ENCODE measurements at places on chromosomes 3 and 15. TPM values are rescaled to one million over a fixed set of nuclear protein-coding genes. Genes with fewer than 3 reads are reported as not detected.

Gene GPR149
- not detected for polyA plus RNA-seq

Gene FANCD2OS
- not detected for polyA plus RNA-seq

Gene PRR20G
- not detected for polyA plus RNA-seq

Gene LCTL
- polyA plus RNA-seq: not detected

Gene PLSCR2
- polyA plus RNA-seq: not detected

Gene CIB1
- polyA plus RNA-seq: 138 TPM

Gene LRRC28
- 4.4 TPM for polyA plus RNA-seq

Gene RLBP1
- not detected for polyA plus RNA-seq

DNA sequence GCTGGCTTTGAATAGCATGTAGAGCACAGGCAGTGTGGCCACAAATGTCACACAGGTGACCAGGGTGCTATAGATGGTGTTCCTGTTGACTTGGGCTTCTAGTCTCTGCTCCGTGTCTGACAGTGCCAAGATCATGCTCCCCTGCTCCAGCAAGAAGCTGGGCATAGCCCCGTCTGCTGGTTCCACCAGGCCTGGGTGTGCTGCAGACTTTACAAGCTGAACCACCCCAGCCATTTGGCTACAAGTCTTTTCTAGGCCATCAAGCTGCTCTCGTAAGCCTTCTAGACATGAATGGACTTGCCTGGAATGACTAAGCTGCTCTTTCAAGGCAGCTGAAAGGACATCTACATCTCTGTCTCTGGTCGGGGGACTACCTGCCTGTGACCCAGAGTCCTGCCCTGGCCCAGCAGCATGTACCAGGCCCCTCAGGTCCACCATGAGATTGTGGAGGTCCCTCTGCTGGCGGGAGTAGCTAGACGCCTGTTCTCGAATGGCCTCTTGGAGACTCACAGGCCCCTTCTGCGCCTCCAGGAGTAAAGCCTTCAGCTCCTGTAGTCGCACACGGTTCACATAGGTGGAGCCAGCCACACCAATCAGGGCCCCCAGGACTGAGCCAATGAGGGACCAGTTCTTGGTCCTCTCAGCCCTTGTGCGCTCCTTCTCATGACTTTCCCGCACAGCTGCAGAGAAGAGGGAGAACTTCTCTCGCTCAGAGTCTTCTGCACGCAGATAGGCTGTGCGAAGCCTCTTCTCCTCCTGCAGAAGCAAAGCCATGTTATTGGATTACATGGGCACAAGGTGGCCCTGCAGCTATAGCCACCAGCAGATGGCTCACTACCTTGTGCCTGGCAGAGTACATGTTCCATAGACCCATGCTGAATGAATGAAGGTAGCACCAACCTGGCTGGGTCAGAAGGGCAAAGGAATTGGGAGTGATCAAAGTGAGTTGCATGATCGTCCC is 2.8 kb upstream of the PLXNB1 start:
- no peak for DNase-seq

DNA sequence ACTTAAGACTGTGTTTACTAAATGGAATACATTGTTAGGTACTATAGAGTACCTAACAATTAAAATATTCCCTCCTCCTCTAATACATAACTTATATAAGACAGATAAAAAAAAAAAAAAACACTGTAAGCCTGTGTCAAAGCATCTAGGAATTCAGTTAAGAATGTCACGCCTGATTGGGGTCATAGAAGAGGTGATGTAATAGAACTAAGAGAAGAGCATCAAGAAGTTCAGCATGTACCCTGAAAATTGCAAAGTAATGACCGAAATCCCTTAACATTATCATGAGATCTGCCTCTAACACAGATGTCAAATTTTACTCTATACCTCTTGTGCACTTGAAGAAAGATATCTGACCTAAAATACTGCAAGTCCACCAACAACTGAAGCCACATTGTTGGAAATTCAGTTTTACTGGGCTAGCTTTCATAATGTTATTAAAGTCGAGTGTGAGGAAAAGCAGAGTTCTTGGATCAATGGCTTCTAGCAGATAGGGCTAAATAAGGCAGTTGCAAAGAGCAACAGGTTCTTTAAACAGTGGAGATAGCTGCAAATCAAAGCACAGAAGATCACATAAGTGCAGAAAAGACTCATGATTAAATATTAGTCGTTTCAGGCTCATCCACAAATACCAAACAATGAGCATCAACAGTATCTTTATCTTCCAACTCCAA is 75.0 kb downstream of the TBL1XR1 start:
- DNase-seq: no peak

DNA sequence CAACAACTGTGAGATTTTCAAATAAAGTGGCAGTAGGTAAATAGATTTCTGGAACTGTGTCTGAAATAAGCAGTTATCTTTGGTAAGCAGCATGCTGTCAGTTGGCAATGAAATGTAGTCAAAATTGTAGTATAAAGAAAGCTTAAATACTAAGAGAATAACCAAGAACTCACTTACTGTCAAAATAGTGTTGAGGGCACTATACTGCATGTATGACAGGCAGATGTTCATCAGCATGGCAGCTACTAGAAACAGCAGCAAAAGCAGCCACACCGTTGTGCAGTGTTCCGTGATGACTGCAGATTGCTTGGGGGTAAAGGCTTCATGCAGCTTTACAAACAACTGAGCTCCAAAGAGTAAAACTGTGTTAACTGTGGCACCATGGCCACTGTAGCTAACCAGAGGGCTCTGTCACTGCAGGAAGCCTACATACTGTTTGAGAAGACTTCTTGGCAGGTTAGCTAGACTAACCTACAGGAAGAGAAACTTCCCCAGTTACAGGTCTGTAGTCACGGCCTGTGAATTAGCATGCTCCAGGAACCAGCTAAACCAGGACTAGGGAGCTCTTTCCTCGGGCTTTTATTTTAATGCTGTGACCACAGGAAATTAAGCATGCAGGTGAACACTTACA is 459.7 kb downstream of the TBL1XR1 start:
- no peak for DNase-seq

GRCh38 chr3:56951366-56951765 is 109.1 kb upstream of the SPATA12 start:
- no peak for DNase-seq

GRCh38 chr3:69126216-69126615 is 3.8 kb upstream of the LMOD3 start:
- no peak for DNase-seq

DNA sequence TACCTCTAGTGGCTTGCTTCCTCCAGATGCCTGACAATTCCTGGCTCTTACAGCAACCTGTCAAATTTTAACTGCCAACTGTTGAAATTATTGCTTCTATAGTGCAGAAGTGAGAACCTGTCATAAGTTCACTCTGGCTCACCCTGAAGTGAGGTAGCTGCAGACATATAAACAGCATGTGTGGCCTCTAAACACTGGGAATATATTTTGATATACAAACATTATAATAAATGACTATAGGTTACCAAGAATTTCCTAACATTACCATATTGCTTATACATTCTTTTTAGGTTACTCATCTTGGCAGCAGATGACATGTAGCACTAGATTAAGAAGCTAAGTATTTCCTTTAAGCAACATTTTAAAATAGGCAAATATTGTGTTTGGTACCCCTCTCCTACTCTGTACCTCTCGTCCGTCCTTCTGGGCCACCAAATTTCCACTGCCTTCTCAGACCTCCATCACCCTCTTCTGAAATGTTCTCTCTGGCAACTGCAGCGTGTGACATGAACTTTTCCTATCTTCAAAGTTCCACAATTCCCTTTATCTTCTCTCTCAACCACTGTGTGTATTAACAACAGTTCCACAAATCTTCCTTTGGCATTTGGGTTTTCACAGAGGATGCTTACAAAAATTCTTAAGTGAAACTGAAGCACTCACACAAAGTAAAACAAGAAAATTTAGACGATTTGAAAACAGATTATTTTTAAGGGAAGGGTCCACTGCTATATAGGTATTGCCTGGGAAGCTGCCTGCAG is 15.3 kb upstream of the XXYLT1 start:
- no peak for DNase-seq

GRCh38 chr3:38151667-38152265 is 13.3 kb downstream of the MYD88 start:
- DNase-seq: no peak

DNA sequence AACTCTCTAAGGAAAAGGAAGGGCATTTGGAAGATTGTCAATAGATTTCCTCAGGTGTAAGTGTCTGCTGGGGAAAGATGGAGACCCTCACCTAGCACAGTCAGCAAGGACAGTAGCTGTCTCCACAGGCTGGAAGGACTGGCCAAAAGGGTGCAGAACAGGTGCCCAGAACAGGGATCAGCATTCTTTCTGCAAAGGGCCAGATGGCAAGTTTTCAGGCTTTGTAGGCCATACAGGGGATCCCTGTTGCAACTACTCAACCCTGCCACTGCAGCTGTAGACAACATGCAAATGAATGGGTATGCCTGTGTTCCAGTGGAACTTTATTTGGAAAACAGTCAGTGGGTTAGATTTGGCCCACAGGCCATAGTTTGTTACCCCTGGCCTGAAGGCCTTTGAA is 8.1 kb downstream of the AGBL1 start:
- no peak for DNase-seq

GRCh38 chr3:5239602-5240001 is 52.1 kb downstream of the EDEM1 start:
- DNase-seq: no peak

DNA sequence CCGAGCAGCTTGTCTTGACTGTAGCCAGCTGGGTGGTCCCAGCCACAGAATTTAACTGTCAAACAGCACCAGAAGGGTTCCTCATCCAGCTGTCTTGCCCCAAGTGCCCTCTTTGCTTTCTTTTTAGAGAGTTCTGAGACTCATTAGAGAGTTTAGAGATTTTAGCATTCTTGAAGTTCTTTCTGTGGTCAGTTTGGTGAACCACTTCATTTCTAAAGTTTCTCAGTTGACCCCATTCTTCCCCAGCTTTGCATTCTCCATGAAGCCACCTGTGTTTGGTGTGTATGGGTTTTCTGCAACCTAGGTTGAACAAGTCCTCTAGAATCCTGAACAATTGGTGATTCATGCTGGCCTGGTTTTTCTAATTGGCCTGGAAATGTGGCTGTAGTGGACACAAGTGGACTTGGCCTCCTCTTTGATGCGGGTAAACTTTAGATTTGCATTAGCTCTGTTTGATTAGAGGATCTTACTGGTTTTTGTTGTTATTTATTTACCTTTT is 33.7 kb downstream of the FLNB start:
- DNase-seq: no peak

DNA sequence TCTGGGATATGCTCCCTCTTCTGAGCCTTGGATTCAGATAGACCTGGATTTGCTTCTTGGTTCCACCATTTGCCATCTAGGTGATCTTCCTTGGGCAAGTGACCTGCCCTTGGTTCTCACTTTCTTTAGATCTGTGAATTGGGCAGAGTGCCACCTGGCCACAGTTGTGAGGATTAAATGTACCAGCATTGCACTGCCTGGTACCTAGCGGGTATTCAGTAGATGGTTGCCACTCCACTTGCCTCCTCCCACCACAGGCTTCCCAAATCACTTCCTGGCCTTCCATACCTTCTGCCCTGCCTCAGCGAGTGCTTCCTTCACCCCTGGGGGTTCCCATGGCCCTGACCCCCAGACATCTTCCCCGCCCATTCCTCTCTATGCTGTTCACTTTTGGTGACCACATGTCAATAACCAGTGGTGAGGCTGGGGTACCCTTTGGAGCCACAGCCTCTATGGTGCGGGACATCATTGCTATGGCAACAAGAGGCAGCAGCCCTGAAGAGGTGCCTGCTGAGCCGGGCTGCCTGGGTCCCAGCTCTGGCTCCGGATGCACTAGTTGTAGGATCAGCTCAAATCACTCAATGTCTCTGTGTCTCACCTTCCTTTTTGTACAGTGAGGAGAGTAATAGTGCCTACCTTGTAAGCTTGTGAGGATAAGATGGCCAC is 40.5 kb downstream of the CMTM7 start:
- no peak for DNase-seq

GRCh38 chr3:45980819-45981218 is 14.8 kb downstream of the FYCO1 start:
- DNase-seq: no peak

DNA sequence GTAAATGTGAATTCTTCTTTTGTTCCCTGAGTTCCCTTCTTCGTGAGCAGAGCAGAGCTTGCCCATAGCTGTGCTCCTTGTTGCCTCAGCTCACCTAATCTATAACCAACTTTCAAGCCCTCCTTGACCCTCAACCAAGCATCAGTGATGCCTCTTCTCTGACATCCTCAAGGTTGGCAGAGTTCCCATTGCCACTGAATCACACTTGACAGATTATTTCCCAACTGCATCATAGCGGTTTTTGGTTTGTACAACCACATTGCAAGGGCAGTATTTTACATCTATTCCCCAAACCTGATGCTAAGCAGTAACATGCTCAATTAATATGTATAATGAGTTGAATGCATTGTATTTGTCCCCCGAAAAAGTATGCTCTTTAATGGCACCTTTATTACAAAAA is 133.0 kb upstream of the SNTN start:
- DNase-seq: no peak

DNA sequence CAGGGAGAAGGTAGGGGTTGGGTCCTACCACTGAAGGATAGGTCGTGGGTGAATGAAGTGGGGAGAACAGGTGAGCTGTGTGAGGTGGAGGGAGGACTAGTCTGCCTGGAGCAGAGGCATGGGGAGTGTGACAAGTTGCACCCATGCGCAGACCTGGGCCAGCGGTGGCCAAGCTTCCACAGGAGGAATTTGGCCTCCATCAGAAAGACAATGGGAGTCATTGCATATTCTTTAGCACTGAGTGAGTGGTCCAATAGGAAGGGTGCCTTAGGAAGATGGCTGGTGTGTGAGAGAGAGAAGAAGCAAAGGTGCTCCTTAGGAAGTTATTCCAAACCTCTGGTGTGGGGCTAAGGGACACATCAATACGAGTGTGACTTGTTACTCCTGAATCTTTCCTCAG is 191.1 kb downstream of the KCNAB1 start:
- DNase-seq: no peak

DNA sequence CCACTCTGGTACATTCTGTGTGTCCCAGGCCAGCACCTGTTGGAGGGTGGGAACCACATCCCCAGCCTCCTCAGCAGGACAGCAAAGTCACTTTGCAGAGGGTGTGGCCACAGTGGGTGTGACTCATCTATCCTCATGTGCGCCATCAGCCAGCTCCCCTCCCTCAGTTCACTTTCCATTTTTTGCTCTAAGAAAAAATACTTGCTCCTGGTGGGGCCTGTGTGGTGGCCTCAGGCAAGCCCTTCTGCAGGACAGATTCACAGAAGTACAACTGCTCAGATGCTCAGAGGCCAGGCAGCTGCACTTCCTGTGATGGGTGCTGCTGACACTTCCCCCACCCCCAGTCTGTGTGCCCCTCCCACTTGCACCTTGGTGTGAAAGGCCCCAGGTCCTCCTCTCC is 78.3 kb upstream of the ALDH1L1 start:
- no peak for DNase-seq

GRCh38 chr3:65595222-65596028 is 443.3 kb downstream of the MAGI1 start:
- DNase-seq: no peak
